Vagina (tissue), 2 donors: ENCODE measurements at places on chromosomes 13 and 19.
A peak's percentile ranks its signal among the peaks of the same experiment; 100 is the strongest.

DNA sequence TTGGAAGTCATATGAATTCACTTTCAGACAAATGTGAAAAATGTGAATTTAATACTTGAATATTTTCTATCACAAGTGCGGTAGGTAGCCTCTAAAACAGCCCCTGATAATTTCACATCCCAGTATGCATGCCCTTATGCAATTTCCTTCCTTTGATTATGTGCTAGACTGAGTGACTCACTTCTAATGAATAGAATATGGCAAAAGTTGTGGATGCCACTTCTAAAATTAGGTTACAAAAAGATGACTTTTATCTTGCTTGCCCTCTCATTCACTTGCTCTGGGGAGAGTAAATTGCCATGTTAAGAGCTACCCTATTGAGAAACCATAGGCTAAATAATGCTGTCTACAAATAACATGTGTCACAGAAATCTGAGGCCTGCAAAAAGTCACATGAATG lies 402.5 kb upstream of the PCDH9 start:
- no peak overlapping the region for H3K4me3 ChIP-seq
- H3K27me3 ChIP-seq, result no peaks in the 10 kb centered on the region
- no peaks in the 10 kb centered on the region for H3K4me1 ChIP-seq
- no peak overlapping the region for H3K27ac ChIP-seq
- no peaks in the 10 kb centered on the region for H3K36me3 ChIP-seq

DNA sequence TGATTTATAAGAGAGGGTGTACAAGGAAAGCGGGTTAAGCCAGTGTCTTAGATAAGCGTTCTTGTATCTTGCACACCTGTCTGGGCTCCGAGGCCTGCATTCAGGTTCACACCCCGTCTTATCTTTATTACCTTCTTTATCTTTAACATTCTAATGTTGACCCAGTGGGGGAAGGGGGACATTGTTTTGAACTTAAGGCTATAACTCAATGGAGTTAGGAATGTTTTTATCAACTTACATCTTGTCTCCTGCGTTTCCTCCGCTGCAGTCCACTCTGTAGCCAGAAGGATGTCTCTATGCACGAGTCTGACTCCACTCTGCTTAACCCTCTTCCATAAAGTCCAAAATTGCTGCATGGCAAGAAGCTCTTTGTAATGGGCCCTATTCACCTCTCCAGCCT lies 71.2 kb downstream of the FGF9 start:
- H3K4me1 ChIP-seq, result peaks cover under 1% of the 10 kb centered on the region
- no peak overlapping the region for H3K27ac ChIP-seq
- H3K27me3 ChIP-seq, result no peaks in the 10 kb centered on the region
- DNase-seq, result no peak

GRCh38 chr13:77810430-77810829 lies 108.2 kb downstream of the EDNRB start:
- no peaks in the 10 kb centered on the region for H3K27me3 ChIP-seq
- no peaks in the 10 kb centered on the region for H3K36me3 ChIP-seq
- no peaks in the 10 kb centered on the region for H3K4me1 ChIP-seq
- H3K4me3 ChIP-seq, result no peak overlapping the region
- H3K27ac ChIP-seq, result no peak overlapping the region
- no peak for DNase-seq

GRCh38 chr19:575527-576506 lies 3.4 kb downstream of the BSG start:
- H3K4me3 ChIP-seq, result peak overlapping the region; percentile 21
- peaks cover 57% of the 10 kb centered on the region for H3K4me1 ChIP-seq
- peak overlapping the region; percentile 61 for H3K27ac ChIP-seq
- no peaks in the 10 kb centered on the region for H3K36me3 ChIP-seq
- DNase-seq, result no peak
- no peaks in the 10 kb centered on the region for H3K27me3 ChIP-seq

DNA sequence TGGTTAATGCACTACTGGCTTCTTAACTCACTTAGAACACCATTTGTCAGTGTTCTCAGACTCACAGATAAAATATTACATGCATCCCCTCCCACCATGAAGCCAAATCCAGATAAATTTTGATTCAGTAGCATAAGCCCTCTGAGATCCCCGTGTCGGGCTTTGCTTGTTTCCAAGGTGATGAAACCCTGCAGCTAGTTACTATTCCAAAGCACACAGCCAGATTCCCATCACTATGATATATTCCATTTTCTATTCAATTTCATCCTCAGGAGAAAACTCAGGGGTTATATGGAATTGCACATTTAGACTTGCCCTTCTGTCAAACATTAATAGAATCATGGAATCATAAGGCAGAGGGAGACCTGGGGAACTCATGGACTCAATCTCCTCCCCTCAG lies 9.4 kb upstream of the FAM124A start:
- H3K27ac ChIP-seq, result no peak overlapping the region
- H3K4me1 ChIP-seq, result no peaks in the 10 kb centered on the region
- DNase-seq, result no peak
- H3K27me3 ChIP-seq, result no peaks in the 10 kb centered on the region
- no peaks in the 10 kb centered on the region for H3K36me3 ChIP-seq

DNA sequence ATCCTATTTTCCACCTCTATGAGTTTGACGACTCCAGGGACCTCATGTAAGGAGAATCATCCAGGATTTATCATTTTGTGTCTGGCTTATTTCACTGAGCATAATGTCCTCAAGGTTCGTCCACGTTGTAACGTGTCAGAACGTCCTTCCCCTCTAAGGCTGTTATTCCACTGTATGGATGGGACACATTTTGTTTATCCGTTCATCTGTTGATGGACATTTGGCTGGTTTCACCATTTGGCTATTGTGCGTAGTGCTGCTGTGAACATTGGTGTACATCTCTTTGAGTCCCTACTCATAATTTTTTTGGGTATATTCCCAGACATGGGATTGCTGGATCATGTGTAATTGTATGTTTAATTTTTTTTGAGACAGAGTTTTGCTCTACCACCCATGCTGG lies 21.5 kb downstream of the CRTC1 start:
- DNase-seq, result no peak
- no peak overlapping the region for H3K27ac ChIP-seq
- no peak overlapping the region for H3K4me3 ChIP-seq
- H3K27me3 ChIP-seq, result no peaks in the 10 kb centered on the region
- peaks cover 23% of the 10 kb centered on the region for H3K4me1 ChIP-seq

GRCh38 chr19:6997679-6998445 lies 23.4 kb downstream of the MBD3L2B start:
- no peak overlapping the region for H3K27ac ChIP-seq
- H3K27me3 ChIP-seq, result no peaks in the 10 kb centered on the region
- H3K4me1 ChIP-seq, result no peaks in the 10 kb centered on the region
- H3K4me3 ChIP-seq, result no peak overlapping the region
- no peak for DNase-seq
- no peaks in the 10 kb centered on the region for H3K36me3 ChIP-seq

DNA sequence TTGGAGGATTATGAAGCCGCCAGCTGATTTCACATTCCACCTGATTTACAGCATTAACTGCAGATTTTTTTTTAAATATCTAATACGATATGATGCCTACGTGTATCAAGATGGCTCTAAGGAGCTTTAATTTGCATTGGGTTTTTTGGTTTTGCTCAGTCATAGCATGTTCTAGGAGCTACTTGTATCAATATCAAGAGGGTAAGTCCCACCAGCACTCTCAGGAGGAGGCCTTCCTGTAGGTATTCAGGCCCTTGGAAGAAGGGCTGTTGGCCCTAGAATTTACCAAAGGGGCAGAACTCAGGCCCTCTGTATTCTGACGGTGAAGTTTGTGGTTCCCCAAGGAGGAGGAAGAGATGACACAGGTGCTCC lies 97.2 kb upstream of the IPO5 start:
- no peak overlapping the region for H3K27ac ChIP-seq
- no peak for DNase-seq
- no peaks in the 10 kb centered on the region for H3K27me3 ChIP-seq
- H3K4me1 ChIP-seq, result peaks cover 7% of the 10 kb centered on the region

- H3K4me1 ChIP-seq, result peaks cover 6% of the 10 kb centered on the region
- no peaks in the 10 kb centered on the region for H3K27me3 ChIP-seq
- H3K36me3 ChIP-seq, result no peaks in the 10 kb centered on the region
- no peak for DNase-seq
- H3K27ac ChIP-seq, result no peak overlapping the region
Observed at GRCh38 chr19:42065051-42065450, 5.0 kb downstream of the GRIK5 start.

GRCh38 chr13:72599178-72599743 lies 128.2 kb downstream of the MZT1 start:
- no peaks in the 10 kb centered on the region for H3K27me3 ChIP-seq
- H3K4me3 ChIP-seq, result no peak overlapping the region
- H3K27ac ChIP-seq, result no peak overlapping the region
- no peaks in the 10 kb centered on the region for H3K4me1 ChIP-seq
- DNase-seq, result no peak

DNA sequence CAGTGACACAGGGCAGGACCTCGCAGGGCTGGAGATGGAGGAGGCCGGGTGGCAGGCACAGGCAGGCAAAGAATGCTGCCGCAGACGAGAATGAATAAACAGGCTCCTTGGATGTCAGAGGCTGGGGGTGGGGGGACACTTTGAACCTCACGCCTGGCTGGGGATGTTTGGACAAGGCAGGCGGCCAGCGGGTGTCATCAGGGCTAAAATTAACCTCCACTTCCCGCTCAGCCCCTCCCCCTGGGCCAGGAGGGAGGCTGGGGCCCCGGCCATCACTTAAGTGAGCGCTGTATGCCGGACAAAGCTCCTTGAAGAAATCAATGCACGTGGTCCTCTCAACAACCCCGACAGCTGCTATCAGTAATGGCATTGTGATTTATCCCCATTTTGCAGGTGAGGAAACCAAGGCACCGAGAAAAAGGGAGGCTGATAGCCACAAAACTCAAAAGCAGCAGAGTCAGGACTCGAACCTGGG lies 10.3 kb upstream of the FUT5 start:
- peaks cover 7% of the 10 kb centered on the region for H3K4me1 ChIP-seq
- no peaks in the 10 kb centered on the region for H3K27me3 ChIP-seq
- H3K27ac ChIP-seq, result no peak overlapping the region
- DNase-seq, result no peak
- H3K36me3 ChIP-seq, result no peaks in the 10 kb centered on the region

- H3K27ac ChIP-seq, result no peak overlapping the region
- no peak for DNase-seq
- H3K27me3 ChIP-seq, result no peaks in the 10 kb centered on the region
- H3K4me3 ChIP-seq, result no peak overlapping the region
- no peaks in the 10 kb centered on the region for H3K4me1 ChIP-seq
- peaks cover 6% of the 10 kb centered on the region for H3K36me3 ChIP-seq
Observed at GRCh38 chr13:23856008-23856750, 33.0 kb downstream of the MIPEP start.

GRCh38 chr19:2344381-2344870 lies 15.6 kb upstream of the TMPRSS9 start:
- no peak for DNase-seq
- no peaks in the 10 kb centered on the region for H3K36me3 ChIP-seq
- H3K4me1 ChIP-seq, result no peaks in the 10 kb centered on the region
- H3K27ac ChIP-seq, result no peak overlapping the region
